ENCODE measurements at places on chromosomes 7 and 10.

- DNase-seq: no peak
These were observed 4.1 kb upstream of the PCLO start for GRCh38 chr7:83166781-83167180.

DNA sequence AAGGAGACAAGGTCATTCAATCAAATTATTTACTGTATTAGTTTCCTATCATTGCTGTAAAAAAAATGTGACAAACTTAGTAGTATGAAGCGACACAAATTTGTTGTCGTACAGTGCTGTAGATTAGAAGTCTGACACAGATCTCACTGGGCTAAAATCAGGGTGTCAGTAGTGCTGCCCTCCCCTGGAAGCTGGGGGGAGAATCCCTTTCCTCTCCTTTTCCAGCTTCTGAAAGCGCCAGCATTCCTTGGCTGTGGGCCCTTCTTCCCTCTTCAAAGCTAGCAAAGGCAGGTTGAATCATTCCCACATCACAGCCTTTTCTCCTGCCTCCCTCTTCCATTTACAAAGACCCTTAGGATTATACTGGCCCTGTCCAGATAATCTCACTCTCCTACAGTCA is 28.0 kb downstream of the VPS41 start:
- DNase-seq: no peak

DNA sequence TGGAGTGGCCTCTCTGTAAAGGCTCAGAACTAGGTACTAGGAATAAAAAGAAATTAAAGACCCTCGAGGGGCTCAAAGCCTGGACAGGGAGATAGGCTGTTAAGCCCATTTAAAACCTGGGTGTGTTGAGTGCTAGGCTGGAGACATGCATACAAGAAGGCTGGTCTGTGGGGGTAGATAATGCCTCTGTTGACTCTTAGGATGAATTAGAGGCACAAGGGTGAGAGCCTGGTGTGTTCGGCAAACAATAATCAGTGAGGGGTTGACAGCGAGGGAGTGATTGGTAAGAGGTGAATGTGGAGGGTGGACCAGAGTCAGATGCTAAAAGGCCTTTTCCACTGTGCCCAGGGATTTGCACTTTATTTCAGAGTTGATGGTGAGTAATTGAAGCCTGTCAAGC is 12.7 kb downstream of the GSTO2 start:
- no peak for DNase-seq

GRCh38 chr7:31125171-31125570 is 73.1 kb downstream of the ADCYAP1R1 start:
- no peak for DNase-seq

DNA sequence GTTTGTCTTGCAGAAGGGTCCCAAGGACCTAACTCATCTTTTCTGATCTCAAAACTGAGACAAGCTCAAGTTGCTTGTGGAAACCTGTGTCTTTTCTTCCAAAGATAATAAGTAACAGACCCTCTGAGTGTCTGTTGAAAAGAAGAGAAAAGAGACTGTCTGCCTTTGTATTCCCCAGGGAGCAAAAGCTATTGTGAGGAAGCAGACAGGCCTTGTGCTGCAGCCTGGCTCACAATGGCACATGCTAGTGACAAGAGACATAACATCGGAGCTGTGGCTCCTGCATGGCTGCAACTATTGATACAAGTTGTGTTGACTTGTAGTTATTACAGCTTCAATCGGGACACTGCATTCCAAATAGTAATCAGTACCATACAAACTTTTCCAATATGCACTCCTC is 202.9 kb downstream of the DKK1 start:
- DNase-seq: no peak

GRCh38 chr7:78153285-78153684 is 354.7 kb downstream of the PHTF2 start:
- no peak for DNase-seq

DNA sequence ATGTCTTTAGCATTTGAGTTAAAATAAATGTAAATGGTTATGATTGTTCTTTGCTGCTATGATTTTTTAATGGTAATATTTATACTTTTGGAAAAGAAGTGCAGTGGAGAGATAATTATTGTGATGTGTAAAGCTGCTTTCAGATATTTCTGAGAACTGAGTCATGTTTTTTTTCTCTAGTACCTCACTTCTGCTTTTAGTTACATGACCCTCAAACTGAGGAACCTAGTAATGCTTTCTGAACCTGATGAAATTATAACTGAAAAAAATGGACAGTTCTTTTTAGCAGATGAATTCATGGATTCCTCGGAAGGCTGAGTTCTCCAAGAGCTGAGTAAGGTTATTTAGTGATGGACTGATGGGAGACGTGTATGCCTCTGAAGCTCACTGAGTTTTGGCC is 167.8 kb downstream of the CDCA7L start:
- no peak for DNase-seq

DNA sequence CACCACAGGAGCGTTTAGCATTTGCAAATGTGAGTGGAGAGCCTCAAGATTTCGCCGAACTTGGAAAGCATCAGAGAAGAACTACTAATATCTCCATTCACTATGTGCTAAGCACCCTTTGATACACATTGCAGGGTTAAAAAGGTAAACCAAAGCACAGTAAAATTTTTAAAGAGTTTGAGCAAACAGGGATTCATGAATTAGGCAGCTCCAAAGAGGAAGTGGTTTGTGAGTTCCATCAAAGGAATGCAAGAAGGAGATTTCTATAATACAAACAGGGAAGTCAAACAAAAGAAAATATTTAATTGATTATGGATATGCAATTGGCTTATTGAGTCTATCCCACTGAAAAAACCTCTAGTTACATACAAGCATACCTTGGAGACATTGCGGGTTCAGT is 81.1 kb upstream of the TMEM72 start:
- no peak for DNase-seq

DNA sequence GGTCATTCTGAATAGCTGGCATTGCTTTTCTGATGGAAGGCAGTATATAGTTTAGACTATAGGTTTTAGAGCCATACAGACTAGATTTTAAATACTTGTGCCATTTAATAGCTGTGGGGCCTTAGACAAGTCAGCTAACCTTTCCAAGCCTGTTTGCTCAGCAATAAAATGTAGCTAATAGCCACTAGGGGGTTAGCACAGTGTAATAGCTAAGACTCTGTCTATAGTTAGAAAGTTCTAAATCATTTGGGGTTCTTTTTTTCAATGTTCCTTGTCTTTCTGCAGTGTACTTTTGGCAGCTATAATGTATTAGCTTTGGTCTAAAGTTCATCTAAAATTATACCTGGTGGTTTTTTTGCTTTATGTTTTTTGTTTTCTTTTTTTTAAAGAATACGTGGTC is 7.5 kb upstream of the KIFBP start:
- no peak for DNase-seq

DNA sequence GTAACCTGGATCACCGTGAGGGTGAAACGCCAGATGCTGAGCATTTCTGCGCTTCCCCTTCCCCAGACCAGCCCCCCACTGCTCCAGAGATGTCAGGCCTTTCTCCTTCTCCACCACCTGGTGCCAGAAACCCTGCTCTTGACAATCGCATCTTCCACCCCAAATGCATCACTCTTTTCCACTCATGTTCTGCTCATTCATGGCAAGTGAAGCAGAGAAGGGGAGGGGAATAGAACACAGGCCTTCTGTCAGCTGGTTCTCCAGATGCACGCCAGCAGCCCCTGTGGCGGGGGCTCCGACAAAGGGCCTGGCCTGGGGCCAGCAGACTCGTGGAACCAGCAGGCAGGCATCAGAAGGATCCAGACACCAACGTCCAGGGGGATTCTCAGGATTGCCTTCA is 68.5 kb upstream of the SVIL start:
- DNase-seq: no peak

DNA sequence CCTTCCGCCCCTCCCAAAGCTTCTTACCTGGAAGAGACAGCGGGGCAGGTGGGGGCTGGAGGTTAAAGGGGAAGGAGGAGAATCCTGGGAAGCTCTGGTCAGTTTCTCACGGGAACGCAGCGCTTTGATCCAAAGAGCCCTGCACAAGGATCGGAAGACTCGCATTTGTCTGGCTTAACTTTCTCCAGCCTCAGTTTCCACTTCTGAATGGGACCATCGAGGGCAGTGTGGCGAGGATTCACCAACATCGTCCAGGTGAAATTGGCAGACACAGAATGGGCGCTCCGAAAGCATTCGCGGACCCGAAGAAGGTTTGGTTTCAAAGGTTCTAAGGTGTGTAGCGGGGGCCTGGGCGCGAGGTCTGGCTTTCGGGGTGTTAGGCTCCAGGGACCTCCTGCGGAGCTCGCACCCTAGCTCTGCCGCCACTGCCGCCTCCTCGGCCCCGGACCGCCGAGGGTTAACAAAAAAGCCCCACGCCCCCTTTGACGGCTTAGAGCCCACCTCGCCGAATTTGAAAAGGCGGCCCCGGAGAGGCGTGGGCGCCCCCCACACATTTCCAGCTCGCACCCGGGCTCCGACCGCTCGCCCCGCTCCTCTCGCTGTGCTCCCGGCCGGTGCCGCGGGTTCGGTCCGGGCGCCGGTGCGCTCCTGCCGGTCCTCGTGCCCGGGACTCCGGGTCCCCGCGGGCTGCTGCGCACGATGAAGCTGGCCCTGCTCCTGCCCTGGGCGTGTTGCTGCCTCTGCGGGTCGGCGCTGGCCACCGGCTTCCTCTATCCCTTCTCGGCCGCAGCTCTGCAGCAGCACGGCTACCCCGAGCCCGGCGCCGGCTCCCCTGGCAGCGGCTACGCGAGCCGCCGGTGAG is at the start of gene COL26A1:
Gene COL26A1 (plus strand): TSS at position 542 of the 862 bp plus-strand sequence. CDS start 158 bp downstream, at position 700.
- DNase-seq: peak; percentile 28

DNA sequence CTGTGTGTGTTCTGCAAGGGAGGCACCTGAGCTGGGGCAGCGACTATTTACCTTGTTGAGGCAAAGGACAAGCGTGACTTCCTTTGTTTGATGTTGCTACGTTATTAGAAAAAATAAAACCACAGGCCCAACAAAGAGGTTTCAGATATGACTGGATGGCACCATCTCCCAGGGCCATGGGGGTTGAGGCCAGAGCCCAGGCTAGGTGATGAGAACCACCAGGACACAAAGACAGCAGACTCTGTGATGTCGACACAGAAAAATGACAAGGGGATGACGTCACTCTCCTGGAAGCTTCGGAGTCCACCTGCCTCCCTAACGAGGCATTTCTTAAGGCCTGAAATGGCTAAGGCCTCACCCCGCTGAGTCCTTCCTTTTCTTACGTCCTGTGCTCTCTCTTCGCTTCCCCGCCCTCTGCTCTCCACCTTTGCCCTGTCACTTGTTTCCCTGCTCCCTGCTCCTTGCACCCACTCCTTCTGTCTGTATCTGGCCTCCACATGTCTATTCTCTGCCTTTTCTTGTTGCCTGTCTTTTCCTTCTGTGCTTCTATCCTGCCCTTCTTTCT is 83.0 kb upstream of the ADRB1 start:
- DNase-seq: peak; percentile 35

GRCh38 chr10:114665873-114666272 is 7.8 kb upstream of the ABLIM1 start:
- no peak for DNase-seq

- DNase-seq: no peak
These were observed 52.5 kb downstream of the LAMB4 start for GRCh38 chr7:108077709-108078108.

DNA sequence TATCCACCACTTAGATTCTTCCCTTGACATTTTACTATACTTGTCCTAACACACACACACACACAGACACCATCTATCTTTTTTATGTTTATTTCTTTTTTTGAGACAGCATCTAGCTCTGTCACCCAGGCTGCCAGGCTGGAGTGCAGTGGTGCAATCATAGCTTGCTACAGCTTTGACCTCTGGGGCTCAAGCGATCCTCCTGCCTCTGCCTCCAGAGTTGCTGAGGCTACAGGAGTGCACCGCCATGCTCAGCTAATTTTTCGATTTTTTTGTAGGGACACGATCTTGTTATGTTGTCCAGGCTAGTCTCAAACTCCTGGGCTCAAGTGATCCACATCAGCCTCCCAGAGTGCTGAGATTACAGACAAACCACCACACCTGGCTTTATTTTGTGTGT is 16.7 kb downstream of the WIPI2 start:
- no peak for DNase-seq

DNA sequence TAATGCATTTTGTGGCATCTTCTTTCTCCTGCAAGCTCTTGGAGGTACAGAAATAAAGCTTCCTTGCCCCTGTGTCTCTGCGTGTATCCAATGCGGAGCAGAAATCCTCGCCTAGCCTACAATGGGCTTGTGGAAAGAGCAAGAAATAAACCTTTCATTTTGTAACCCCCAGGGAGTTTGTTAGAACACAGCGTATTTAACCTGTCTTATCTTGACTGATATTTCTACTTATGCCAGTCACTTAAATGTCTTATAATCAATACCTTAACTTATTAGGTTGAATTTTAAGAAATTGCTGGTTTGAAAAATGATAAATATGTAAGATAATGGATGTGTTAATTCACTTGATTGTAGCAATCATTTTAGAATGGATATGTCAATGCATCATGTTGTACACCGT is 629.8 kb upstream of the IGFBP3 start:
- DNase-seq: no peak

- no peak for DNase-seq
These were observed 15.0 kb upstream of the PDLIM1 start for GRCh38 chr10:95305606-95306317.

GRCh38 chr10:68832601-68833000 is 5.3 kb downstream of the STOX1 start:
- no peak for DNase-seq

- no peak for DNase-seq
These were observed 49.7 kb downstream of the FAM241B start for GRCh38 chr10:69679736-69680135.

- DNase-seq: no peak
These were observed 148.6 kb downstream of the GRK5 start for GRCh38 chr10:119355930-119356329.

- no peak for DNase-seq
These were observed 17.7 kb downstream of the NPY start for GRCh38 chr7:24301703-24302102.

All from stimulated activated CD8-positive, alpha-beta memory T cell treated with anti-CD3 and anti-CD28 coated beads, Interleukin-4, amount 100 ng/mL, for 48 hours (primary cell).